ENCODE measurements at places on chromosomes 7 and 10. TPM values are rescaled to one million over a fixed set of nuclear protein-coding genes. Genes with fewer than 3 reads are reported as not detected.

LIPN gene
- not detected for polyA plus RNA-seq

ANXA8L1 gene
- polyA plus RNA-seq: not detected

ZNF488 gene
- polyA plus RNA-seq: 22.1 TPM

DNA sequence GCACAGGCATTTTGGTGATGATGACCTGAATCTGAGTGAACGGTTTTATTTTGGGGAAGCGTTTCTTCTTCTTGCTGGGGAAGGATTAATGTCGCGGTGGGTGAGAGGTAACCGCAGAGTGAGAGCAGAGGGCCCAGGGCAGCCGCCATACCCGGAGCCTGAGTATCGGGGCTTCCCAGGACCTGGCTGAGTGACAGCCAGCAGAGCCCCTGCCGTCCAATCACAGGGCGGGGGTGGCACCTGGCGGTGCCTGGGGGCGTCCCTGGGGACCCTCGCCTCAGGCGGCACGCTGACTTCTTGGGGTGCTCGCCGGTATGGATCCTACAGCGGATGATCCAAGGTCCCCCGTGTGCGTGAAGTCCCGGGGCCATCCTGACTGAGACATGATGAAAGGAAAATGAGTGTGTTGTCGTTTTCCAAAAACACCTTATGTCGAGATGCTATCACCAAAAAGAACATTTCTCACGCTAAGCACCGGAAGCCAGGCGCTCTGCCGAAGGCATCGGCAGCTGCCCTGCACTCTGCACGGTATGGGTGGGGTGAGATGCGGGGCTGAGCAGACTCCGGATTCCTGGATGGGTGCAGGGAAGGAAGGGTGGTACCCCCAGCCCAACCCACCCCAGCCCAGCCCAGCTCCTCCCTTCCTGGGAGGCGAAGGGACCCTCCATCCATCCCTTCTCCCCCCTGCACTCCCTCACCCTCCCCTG is 227.9 kb upstream of the SHH start:
- DNase-seq: no peak

GRCh38 chr10:114518401-114519305 is 114.4 kb upstream of the AFAP1L2 start:
- DNase-seq: no peak

DNA sequence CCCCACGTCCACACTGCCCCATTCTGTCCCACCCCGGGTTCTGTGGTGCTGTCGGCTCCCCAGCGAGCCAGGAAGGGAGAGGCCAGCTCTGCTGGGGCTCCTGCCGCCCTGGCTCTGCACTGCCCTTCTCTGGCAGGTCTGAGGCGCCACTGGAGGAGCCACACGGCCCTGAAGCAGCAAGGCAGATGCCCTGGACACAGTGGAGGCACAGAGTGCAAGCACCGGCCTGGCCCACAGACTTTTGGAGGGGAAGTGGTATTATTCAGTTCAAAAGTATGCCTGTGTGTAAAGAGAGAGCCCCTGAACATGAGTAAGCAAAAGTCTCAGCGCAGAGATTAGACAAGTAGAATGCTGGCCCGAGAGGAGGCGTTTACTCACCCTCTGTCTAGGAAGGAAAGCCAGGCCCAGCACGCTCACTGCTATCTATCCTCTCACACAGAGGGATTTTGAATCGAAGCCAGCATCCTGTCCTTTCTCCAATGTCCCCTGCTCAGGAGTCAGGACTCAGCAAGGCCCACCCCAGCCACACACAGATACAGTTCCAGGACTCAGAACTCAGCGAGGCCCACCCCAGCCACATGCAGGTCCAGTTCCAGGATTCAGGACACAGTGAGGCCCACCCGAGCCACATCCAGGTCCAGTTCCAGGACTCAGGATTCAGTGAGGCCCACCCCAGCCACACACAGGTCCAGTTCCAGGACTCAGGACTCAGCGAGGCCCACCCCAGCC is 115.0 kb downstream of the EGFR start:
- no peak for DNase-seq

- no peak for DNase-seq
These were observed 31.1 kb downstream of the CELF2 start for GRCh38 chr10:11048707-11049278.

All from brain (organoid and tissue), 16 donors.